Omental fat pad (tissue), 4 donors: ENCODE measurements at places on chromosomes 2 and 18. TPM values are rescaled to one million over a fixed set of nuclear protein-coding genes. Genes with fewer than 3 reads are reported as not detected.

Gene PLGLB1
- 4.5 TPM for total RNA-seq

Gene SLC4A3
- 7.0 TPM for total RNA-seq

Gene CASP8
- total RNA-seq = 22.9 TPM

Gene NEUROD1
- total RNA-seq = not detected

Gene SPDYA
- not detected for total RNA-seq

Gene ROCK1
- total RNA-seq = 50.2 TPM

Gene CCDC93
- total RNA-seq = 22.9 TPM

Gene ATIC
- total RNA-seq = 43.0 TPM

Gene SMCHD1
- 101 TPM for total RNA-seq

Gene GRHL1
- total RNA-seq = 3.4 TPM

Gene SULT1C3
- total RNA-seq = not detected

Gene EFEMP1
- total RNA-seq = 672 TPM

Gene LYG2
- not detected for total RNA-seq

Gene CHPF
- total RNA-seq = 33.4 TPM

Gene RGPD4
- total RNA-seq = not detected

DNA sequence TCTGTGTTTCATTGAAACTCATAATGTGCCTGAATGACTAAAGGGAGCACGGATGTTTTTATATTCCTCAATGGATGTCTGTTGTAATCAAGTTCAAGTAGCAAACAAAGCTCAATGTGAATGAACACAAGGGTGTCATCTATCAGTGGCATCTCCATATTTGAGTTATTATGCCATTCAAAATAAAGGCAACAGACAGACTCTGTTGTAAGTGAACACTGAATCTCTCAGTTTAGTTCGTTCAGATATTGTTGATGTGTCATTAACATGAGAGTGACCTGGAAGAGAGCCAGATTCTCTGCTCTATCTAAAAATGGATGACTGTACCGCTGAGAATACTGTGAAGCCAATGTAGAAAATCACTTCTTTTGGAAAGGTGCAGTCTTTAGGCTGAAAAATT lies 118.7 kb downstream of the NUP35 start:
- DNase-seq = no peak

- DNase-seq = no peak
Observed at GRCh38 chr2:71850306-71850801, 297.3 kb downstream of the CYP26B1 start.

DNA sequence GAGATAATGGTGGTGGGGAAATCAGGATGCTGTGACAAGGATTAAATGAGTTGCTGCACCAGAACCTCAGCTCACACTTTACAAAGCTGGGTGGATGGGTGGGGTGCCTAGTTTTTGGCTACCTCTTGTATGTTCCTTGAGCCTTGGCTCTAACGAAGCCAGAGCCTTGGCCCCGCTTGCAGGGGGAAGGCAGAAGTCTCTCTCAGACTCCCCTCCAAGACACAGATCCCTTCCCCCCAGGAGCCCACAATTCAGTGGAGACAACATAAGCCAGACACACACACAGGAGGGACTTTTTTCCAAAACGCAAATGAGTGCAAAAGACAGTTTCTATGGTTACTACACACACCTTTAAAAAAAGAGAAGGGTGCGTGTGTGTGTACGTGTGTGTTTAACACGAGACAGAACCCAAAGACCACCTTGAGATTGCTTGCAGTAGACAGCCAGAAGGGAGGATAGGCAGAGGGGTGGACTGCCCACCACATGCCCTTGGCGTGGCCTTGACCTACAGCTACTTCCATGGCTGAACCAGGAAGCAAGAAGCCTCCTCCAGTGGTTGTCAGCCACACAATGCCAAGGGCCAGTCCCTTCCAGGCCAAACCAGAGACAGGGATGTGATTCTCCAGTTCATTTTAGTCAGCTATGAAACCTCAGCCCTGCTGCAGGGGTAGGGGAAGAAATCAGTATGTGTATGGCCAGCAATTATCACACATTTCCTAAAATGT lies 70.3 kb downstream of the BCL2L11 start:
- DNase-seq = no peak

GRCh38 chr2:106858810-106859209 lies 27.2 kb downstream of the ST6GAL2 start:
- DNase-seq = no peak

GRCh38 chr2:188765522-188766470 lies 208.4 kb upstream of the COL3A1 start:
- no peak for DNase-seq

DNA sequence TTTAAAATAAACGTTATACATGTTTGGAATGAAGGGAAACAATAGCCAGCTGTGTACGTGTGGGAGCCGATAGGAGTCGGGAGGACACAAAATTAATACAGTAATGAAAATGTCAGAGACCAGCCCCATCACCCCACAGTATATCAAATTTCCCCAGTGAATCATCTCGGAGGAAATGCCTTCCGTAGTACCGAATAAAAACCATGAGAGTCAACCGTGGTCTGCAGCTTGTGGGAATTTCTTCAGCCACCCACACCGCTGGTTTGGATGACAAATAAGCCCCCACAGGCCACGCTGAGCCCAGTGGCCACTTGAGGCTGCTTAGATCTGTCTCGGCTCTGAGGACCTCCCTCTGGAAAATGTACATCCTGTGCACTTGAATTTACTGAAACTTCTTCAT lies 133.7 kb downstream of the COL6A3 start:
- no peak for DNase-seq

GRCh38 chr2:106956879-106957278 lies 70.9 kb upstream of the ST6GAL2 start:
- no peak for DNase-seq

GRCh38 chr18:5596585-5596984 lies 52.8 kb upstream of the EPB41L3 start:
- DNase-seq = no peak

- no peak for DNase-seq
Observed at GRCh38 chr2:157848213-157848612, 27.9 kb downstream of the ACVR1 start.

- DNase-seq = peak; percentile 87
Observed at GRCh38 chr2:117814417-117815264, at the start of gene DDX18. Gene DDX18 (plus strand): TSS chr2:117814691. CDS start chr2:117814778, 87 bp downstream.

GRCh38 chr2:145137211-145137610 lies 617.3 kb upstream of the ZEB2 start:
- no peak for DNase-seq

GRCh38 chr2:150513647-150514046 lies 26.2 kb upstream of the RND3 start:
- no peak for DNase-seq

GRCh38 chr2:31228717-31229116 lies 5.2 kb upstream of the EHD3 start:
- no peak for DNase-seq

- no peak for DNase-seq
Observed at GRCh38 chr2:12737738-12738485, 21.2 kb downstream of the TRIB2 start.

DNA sequence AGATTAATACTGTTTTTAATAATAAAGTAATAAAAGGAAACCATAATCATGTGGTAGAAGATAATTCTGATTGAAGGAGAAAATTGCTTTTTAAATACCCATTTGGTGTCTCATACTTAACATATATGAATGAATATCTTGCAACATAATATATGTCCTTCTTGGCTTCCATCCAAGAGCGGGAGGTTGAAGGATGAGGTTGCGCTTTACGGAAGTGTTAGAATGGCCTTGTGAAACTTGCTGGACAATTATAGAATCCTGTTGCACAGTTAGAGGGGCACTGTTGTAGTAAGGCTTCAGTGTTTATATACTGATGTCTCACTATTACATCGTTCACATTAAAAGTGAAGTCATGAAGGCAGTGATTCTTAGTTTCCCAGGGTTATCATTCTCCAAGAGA lies 9.4 kb downstream of the INSIG2 start:
- DNase-seq = no peak

DNA sequence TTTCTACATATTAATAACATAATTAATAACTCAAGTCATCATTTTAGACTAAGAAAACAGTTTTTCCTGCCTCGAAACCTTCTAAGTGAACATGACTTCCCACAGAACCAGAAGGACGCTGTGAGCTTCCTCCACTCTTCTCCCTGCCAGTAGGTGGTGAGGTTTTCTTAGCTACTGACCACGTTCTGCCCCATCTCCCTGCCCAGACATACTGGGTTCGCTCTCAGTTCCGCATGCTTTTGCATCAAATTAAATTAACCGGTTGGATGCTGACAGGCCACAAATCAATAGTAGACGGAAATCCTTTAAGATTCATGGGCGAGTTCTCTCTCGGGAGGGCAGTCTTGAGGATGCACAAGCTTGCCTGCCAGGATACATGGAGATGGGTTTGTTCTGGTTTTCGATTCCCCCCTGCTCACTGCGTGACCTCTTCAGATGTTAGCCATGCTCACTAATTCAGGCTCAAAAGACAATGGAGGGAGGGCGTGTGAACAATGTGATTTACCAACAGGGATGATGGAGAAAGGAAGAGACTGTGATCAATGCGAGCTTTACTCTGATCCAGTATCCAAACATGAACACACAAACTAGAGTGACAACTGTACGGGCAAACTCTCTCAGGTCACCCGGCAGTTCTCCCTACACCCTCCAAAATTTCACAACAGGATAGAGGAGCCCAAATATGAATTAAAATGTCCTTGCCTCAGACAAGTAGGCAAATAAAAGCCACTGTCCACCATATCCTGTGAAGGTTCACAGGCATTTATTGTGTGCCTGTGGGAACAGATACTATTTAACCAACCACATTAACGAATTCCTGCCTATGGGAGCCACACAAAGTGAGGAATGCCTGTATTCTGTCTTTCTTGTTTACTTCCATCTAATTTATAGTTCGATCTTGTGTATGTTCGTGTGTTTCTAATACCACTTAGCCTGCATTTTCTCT lies 375.7 kb downstream of the EIPR1 start:
- no peak for DNase-seq

- no peak for DNase-seq
Observed at GRCh38 chr2:76180676-76181075, 470.0 kb upstream of the GCFC2 start.

GRCh38 chr18:44031063-44031462 lies 649.6 kb upstream of the SETBP1 start:
- no peak for DNase-seq

DNA sequence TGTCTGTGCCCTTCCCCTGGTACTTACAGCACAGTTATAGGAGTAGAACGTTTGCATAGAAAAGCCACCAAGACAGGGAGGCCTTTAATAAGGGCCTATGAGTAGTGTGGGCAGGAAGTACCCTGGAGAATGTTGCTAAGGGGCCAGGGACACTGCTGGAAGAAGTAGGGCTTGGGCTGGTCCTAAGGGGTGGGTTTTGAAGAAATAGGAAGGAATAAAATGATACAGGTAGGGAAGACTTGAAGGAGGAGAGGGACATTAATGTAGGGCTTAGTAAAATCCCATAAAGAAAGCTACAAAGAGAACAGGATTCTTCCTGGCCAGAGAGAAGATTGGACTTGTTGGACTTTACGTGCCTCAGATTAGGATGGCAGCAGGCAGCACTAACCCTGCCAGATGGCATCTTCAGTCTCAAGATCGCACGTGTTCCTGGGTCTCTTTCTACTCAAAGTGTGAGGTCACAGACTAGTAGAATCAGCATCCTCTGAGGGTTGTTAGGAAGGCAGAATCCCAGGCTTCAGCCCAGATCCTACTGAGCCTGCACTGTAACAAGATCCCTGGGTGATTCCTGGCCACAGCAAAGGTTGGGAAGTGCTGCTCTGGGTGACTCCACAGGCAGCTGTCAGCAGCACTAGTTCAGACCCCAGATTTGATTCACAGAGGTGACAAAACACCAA lies 39.2 kb downstream of the EPAS1 start:
- DNase-seq = no peak

DNA sequence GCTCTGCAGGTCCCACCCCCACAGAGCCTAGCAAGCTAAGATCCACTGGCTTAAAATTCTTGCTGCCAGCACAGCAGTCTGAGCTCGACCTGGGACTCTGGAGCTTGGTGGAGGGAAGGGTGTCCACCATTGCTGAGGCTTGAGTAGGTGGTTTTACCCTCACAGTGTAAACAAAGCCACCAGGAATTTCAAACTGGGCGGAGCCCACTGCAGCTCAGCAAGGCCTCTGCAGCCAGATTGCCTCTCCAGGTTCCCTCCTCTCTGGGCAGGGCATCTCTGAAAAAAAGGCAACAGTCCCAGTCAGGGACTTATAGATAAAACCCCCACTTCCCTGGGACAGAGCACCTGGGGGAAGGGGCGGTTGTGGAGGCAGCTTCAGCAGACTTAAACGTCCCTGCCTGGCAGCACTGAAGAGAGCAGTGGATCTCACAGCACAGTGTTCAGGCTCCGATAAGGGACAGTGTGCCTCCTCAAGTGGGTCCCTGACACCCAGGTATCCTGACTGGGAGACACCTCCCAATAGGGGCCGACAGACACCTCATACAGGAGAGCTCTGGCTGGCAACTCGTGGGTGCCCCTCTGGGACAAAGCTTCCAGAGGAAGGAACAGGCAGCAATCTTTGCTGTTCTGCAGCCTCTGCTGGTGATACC lies 20.0 kb upstream of the NEMP2 start:
- no peak for DNase-seq

GRCh38 chr2:197011021-197011417 lies 84.5 kb upstream of the PGAP1 start:
- DNase-seq = no peak

GRCh38 chr2:174054926-174055325 lies 89.8 kb upstream of the SP3 start:
- no peak for DNase-seq

GRCh38 chr2:9897331-9897737 lies 54.1 kb downstream of the TAF1B start:
- DNase-seq = peak; percentile 69

- DNase-seq = no peak
Observed at GRCh38 chr2:193581807-193582206, 1387.1 kb upstream of the TMEFF2 start.

DNA sequence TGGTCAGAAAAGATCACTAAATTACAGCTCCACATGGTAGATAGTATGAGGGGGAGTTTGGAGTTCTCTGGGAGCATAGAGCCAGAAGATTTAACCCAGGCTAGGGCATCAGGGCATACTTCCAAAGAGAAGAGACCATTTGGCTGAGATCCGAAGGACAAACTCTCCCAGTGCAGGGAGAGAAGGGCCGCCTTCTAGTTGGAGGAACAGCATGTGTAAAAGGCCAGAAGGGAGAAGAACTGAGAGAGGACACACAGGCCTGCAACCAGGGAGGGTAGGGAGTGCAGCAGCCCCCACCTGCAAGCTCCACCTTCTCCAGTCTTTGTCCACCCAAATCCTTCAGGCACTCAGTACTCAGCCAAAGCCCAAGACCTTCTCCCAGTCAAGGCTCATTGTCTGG lies 182.0 kb downstream of the GFPT1 start:
- no peak for DNase-seq

DNA sequence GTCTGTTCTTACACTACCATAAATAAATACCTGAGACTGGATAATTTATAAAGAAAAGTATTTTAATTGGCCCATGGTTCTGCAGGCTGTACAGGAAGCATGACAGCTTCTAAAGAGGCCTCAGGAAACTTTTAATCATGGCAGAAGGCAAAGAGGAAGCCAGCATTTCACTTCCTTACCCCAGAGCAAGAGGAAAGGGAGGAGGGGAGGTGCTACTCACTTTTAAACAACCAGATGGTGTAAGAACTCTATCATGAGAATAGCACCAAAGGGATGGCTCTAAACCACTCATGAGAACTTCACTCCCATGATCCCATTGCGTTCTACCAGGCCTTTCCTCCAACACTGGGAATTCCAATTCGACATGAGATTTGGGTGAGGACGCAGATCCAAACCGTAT lies 344.4 kb upstream of the SLC39A10 start:
- DNase-seq = no peak

- no peak for DNase-seq
Observed at GRCh38 chr2:84652431-84652830, 136.1 kb downstream of the DNAH6 start.

GRCh38 chr2:113216891-113217454 lies 43.2 kb downstream of the PSD4 start:
- no peak for DNase-seq
